ENCODE measurements at places on chromosomes 5 and 9. TPM values are rescaled to one million over a fixed set of nuclear protein-coding genes. Genes with fewer than 3 reads are reported as not detected.

CCDC171 gene
- 0.60 TPM for polyA plus RNA-seq

AIF1L gene
- polyA plus RNA-seq = 2.4 TPM

PCDHA13 gene
- polyA plus RNA-seq = not detected

CEP72 gene
- 0.60 TPM for polyA plus RNA-seq

CNTNAP3 gene
- 1.4 TPM for polyA plus RNA-seq

GPX8 gene
- polyA plus RNA-seq = 1.8 TPM

SPATA6L gene
- polyA plus RNA-seq = 1.4 TPM

TGFBI gene
- polyA plus RNA-seq = 106 TPM

RASA1 gene
- 9.0 TPM for polyA plus RNA-seq

IER5L gene
- polyA plus RNA-seq = 6.0 TPM
